ENCODE measurements at places on chromosomes 3 and 15. TPM values are rescaled to one million over a fixed set of nuclear protein-coding genes. Genes with fewer than 3 reads are reported as not detected.

The MAN2A2 gene
- 50.2 TPM for total RNA-seq

The GATA2 gene
- 12.6 TPM for total RNA-seq

The PIGBOS1 gene
- total RNA-seq: 5.0 TPM

The SPATA12 gene
- total RNA-seq: 0.13 TPM

The GOLGA8T gene
- total RNA-seq: 0.13 TPM

The FBXL22 gene
- 0.16 TPM for total RNA-seq

The GOLGA8N gene
- total RNA-seq: 2.6 TPM

The FBLN2 gene
- 13.8 TPM for total RNA-seq

The TNFAIP8L3 gene
- total RNA-seq: 9.7 TPM

The GABRR3 gene
- total RNA-seq: not detected

The RPUSD3 gene
- 16.7 TPM for total RNA-seq

The SH2D7 gene
- total RNA-seq: not detected

The ECE2 gene
- not detected for total RNA-seq

The CPLX3 gene
- total RNA-seq: not detected

The SERPINI1 gene
- total RNA-seq: 1.4 TPM

The CCNDBP1 gene
- total RNA-seq: 69.1 TPM

The FOXB1 gene
- total RNA-seq: not detected

The PXK gene
- 8.4 TPM for total RNA-seq

The GP9 gene
- not detected for total RNA-seq

The NLGN1 gene
- 4.0 TPM for total RNA-seq

The EFHB gene
- 0.25 TPM for total RNA-seq

The ALDH1A2 gene
- total RNA-seq: 2.6 TPM

The RHOV gene
- not detected for total RNA-seq

The MAGEL2 gene
- not detected for total RNA-seq

The DUOX2 gene
- not detected for total RNA-seq

The FRMD5 gene
- total RNA-seq: 15.6 TPM

The CCDC39 gene
- 0.06 TPM for total RNA-seq

The GPR176 gene
- 15.7 TPM for total RNA-seq

The ULK4 gene
- total RNA-seq: 7.3 TPM

The MME gene
- total RNA-seq: 13.9 TPM

The DENND4A gene
- 15.7 TPM for total RNA-seq

The RASGRF1 gene
- not detected for total RNA-seq

The GOLGA8G gene
- not detected for total RNA-seq

The SLC2A2 gene
- total RNA-seq: not detected

The TMEM108 gene
- under 0.01 TPM for total RNA-seq

The IQCH gene
- total RNA-seq: 2.5 TPM

The CPNE9 gene
- not detected for total RNA-seq

The PODXL2 gene
- 5.3 TPM for total RNA-seq

The NR2E3 gene
- total RNA-seq: 0.50 TPM

The CLRN1 gene
- not detected for total RNA-seq

The C3orf38 gene
- total RNA-seq: 25.0 TPM

The GOLGB1 gene
- 29.6 TPM for total RNA-seq

The ISLR gene
- total RNA-seq: 0.06 TPM

The SLC4A7 gene
- 92.1 TPM for total RNA-seq

The TNFSF10 gene
- 46.3 TPM for total RNA-seq

The IMPG2 gene
- 0.16 TPM for total RNA-seq

The SLC6A11 gene
- total RNA-seq: not detected

The PLA2G4D gene
- not detected for total RNA-seq

The UBA7 gene
- total RNA-seq: 44.2 TPM

The GOLGA8J gene
- total RNA-seq: 0.13 TPM

The CIP2A gene
- 19.6 TPM for total RNA-seq

Data from bladder microvascular endothelial cell (primary cell).